Body of pancreas (tissue), 4 donors: ENCODE measurements at places on chromosomes 3 and 15. TPM values are rescaled to one million over a fixed set of nuclear protein-coding genes. Genes with fewer than 3 reads are reported as not detected.

DNA sequence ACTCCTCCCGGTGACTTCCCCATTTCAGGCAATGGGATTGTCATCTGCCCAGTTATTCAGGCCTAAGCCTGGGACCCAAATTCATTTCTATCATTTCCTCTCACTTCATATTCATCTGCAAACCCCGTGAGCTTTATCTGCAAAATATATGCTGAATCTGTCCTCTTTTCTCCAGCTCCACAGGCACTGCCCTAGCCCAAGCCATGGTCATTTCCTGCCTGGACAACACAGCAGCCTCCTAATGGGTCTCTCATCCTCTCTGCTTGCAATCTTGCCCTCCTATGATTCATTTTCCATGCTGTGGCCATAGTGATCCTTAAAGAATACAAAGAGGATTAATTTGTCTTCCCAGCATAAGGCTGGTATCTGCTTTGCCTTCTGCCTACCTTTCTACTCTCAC is 6.1 kb downstream of the RBP2 start:
- H3K27me3 ChIP-seq: no peaks in the 10 kb centered on the region
- H3K36me3 ChIP-seq: no peaks in the 10 kb centered on the region
- H3K27ac ChIP-seq: no peak overlapping the region

DNA sequence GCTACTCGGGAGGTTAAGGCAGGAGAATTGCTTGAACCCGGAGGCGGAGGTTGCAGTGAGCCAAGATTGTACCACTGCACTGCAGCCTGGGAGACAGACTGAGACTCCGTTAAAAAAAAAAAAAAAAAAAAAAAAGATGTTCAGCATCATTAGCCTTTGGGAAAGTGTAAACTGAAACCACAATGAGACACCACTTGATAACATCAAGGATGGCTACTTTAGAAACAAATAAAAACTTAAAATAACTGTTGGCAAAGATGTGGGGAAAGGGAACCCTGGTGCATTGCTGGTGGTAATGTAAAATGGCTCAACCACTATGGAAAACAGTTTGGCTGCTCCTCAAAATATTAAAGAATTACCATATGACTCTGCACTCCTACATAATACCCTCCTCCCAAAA is 1.9 kb downstream of the LEO1 start:
- no peak overlapping the region for H3K27ac ChIP-seq
- no peak for DNase-seq
- no peaks in the 10 kb centered on the region for H3K36me3 ChIP-seq
- H3K27me3 ChIP-seq: no peaks in the 10 kb centered on the region

GRCh38 chr3:63519426-63519825 is 133.0 kb upstream of the SNTN start:
- DNase-seq: no peak
- no peak overlapping the region for H3K27ac ChIP-seq
- H3K4me1 ChIP-seq: no peaks in the 10 kb centered on the region
- no peaks in the 10 kb centered on the region for H3K27me3 ChIP-seq
- no peak overlapping the region for H3K4me3 ChIP-seq

GRCh38 chr3:50611464-50612233 is at the start of gene CISH:
Gene CISH (minus strand): TSS chr3:50611774. CDS start chr3:50611650, 124 bp downstream.
- H3K27me3 ChIP-seq: no peaks in the 10 kb centered on the region
- no peaks in the 10 kb centered on the region for H3K36me3 ChIP-seq
- H3K4me3 ChIP-seq: peak within 1 kb of the TSS; percentile 85
- peaks cover 74% of the 10 kb centered on the region for H3K4me1 ChIP-seq
- DNase-seq: peak; percentile 97

DNA sequence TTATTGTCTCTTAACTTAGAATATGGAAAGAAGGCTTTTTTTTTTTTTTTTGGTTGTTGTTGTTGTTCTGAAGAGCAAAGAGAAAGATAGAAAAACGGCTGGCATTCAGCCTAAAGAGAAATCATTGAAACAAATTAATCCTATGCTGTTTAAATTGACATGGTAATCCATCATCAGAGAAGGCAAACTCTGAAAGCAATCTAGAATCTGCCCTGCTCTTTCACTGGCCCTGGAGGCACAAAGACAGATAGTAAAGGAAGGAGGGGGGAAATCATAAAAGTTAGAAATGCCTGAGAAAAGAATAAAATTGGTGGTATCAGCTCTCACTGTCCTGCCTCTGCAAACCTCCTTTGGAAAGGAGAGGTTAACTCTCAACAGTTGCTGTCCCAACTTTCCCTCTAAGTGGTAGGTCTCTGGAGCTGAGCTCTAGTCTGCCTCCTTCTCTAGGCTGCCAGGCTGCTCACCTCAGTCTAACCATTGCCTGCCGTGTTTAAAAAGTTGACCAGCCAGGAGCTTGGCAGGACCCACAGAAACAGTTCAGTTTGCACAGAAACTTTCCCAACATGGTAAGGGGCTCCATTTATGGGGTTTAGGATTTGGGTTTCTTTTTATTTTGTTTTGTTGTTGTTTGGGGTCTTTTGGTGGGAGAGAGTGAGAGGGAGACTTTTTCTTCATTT is 13.4 kb upstream of the NR2F2 start:
- peaks cover 6% of the 10 kb centered on the region for H3K27me3 ChIP-seq
- DNase-seq: no peak
- peak overlapping the region; percentile 26 for H3K27ac ChIP-seq
- H3K4me1 ChIP-seq: peaks cover 11% of the 10 kb centered on the region
- no peaks in the 10 kb centered on the region for H3K36me3 ChIP-seq
- no peak overlapping the region for H3K4me3 ChIP-seq

DNA sequence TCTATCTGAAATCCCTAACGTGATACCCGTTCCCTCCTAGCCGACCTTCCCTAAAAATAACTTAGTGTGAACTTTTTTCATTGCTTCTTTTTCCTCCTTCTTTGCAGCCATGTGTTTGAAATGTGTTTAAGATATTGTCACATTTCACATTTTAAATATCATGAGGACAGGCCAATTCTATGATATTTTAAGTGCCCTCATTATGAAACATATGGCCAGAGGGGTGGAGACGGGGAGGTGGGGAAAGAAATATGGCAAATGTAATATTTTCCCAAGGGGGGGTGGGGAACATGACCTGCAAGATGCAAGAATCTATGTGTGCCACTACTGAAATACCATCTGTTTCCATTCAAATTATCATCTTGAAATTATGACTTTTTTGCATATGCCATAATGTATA is 1039.2 kb downstream of the AGBL1 start:
- DNase-seq: no peak
- no peaks in the 10 kb centered on the region for H3K27me3 ChIP-seq
- no peaks in the 10 kb centered on the region for H3K4me1 ChIP-seq
- no peaks in the 10 kb centered on the region for H3K36me3 ChIP-seq
- H3K4me3 ChIP-seq: no peak overlapping the region

DNA sequence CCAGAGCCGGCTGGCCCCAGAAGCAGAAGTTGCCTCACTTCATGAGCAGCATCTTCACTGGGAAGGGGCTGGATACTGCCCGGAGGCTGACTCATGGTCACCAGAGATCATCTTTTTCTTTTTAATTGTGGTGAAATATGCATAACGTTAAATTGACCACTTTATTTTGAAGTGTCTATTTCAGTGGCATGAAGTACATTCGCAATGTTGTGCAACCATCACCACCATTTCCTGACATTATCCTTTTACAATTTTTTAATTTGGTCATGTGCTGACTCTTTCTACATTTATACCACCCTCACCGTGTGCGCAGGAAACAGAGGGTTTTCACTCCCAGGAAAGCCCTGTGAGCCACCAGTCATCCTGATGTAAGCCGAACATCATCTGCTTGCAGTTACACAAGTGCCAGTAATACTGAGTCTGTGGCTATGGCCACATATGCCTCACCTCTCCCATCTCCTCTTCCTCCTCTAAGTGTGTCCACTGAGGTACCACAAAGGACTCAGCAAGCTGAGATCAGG is 51.6 kb upstream of the ABHD17C start:
- no peaks in the 10 kb centered on the region for H3K4me1 ChIP-seq
- no peaks in the 10 kb centered on the region for H3K36me3 ChIP-seq
- no peak overlapping the region for H3K27ac ChIP-seq

DNA sequence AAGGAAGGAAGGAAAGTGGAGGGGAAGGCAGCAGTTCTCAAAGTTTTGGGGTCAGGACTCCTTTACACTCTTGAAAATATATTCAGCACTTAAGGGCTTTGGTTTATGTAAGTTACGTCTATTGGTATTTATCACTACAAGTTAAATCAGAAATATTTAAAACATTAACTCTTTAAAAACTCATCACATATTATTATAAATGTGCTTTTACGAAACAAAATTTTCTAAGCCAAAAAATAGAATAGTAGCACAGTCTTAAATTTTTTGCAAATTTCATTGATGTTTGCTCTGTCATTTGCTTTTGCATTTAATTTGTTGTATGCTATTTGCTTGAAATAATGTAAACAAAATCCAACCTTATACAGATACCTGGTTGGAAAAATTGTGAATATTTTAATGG is 7.5 kb downstream of the UBE2Q2 start:
- no peaks in the 10 kb centered on the region for H3K27me3 ChIP-seq
- no peak for DNase-seq
- no peak overlapping the region for H3K4me3 ChIP-seq
- peaks cover 2% of the 10 kb centered on the region for H3K4me1 ChIP-seq
- no peak overlapping the region for H3K27ac ChIP-seq

GRCh38 chr3:177751770-177752169 is 554.5 kb upstream of the TBL1XR1 start:
- H3K4me3 ChIP-seq: no peak overlapping the region
- H3K36me3 ChIP-seq: no peaks in the 10 kb centered on the region
- DNase-seq: no peak
- H3K27ac ChIP-seq: no peak overlapping the region
- H3K4me1 ChIP-seq: no peaks in the 10 kb centered on the region

DNA sequence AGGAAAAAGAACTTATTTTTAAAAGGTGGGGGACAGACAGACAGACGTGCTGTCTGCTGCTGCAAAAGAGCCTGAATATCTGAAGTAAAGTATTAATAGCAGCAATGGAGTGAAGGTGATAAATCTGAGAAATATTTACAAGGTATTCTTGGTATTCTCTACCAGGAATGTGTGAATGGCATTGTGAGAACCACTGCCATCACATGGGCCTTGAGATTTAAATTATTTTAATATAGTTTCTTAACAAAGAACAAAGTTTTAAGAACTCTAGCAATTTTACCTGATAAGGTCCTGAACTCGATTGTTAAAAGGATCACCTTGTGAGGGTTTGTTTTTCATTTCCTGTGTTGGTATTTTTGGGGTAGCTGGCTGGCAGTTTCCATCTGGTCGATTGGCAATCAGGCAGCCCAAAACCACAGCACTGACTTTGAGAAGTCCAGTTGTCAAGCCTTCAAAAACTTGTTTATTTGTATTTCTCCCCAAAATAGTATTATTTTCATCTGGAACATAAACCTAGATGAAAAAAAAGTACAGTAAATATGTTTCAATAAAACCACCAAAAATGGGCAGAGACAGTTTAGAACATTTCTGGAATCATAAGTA is 97.3 kb downstream of the ISL2 start:
- H3K27me3 ChIP-seq: no peaks in the 10 kb centered on the region
- H3K4me1 ChIP-seq: peaks cover 20% of the 10 kb centered on the region
- no peak overlapping the region for H3K4me3 ChIP-seq
- no peak for DNase-seq
- H3K27ac ChIP-seq: no peak overlapping the region

DNA sequence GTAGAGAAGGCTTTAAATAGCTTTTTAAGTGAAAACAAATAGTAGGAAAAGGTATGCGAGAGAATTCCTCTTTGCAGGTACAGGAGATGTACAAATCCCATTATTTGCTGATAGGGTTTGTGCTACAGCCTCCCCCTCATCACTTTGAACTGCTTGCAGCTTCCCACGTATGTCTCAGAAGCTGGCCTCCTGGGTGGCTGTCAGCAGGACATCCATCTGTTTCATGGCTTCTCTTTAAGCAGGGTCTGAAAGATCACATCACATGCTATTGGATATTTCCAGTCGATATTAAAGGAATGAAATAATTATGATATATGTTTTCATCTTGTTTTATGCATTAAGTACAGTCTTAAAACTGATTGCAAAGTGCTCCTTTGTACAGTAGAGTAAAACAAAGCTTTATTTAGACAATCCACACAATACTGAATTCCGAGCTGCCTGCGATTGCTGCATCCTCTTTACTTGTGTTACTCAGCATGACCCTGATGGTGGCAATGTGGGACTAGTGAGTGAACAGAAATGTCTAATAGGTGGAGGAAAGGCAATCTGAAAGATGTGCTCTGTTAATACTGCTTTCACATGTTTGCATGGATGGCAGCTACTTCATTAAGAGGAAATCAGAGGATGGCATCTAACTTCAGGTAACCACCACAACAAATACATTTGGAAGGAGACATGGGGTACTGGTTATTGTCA is 930.6 kb upstream of the SEMA6D start:
- no peak overlapping the region for H3K4me3 ChIP-seq
- no peaks in the 10 kb centered on the region for H3K4me1 ChIP-seq
- no peaks in the 10 kb centered on the region for H3K36me3 ChIP-seq
- no peak overlapping the region for H3K27ac ChIP-seq
- H3K27me3 ChIP-seq: no peaks in the 10 kb centered on the region

- no peaks in the 10 kb centered on the region for H3K36me3 ChIP-seq
- peak; percentile 87 for DNase-seq
- H3K4me3 ChIP-seq: peak within 1 kb of the TSS; percentile 81
- peak within 1 kb of the TSS; percentile 100 for H3K27ac ChIP-seq
- peaks cover 44% of the 10 kb centered on the region for H3K4me1 ChIP-seq
- no peaks in the 10 kb centered on the region for H3K27me3 ChIP-seq
Measured at GRCh38 chr3:23944861-23945662, at the start of gene NR1D2. Gene NR1D2 (plus strand): TSS chr3:23945286. CDS start chr3:23945579, 293 bp downstream.

GRCh38 chr15:63321462-63321861 is 44.1 kb downstream of the APH1B start:
- H3K27me3 ChIP-seq: no peaks in the 10 kb centered on the region
- H3K4me3 ChIP-seq: no peak overlapping the region
- DNase-seq: no peak

- peaks cover 20% of the 10 kb centered on the region for H3K4me1 ChIP-seq
- DNase-seq: peak; percentile 69
- no peaks in the 10 kb centered on the region for H3K36me3 ChIP-seq
- H3K4me3 ChIP-seq: no peak overlapping the region
Measured at GRCh38 chr3:9600597-9600996, 47.0 kb upstream of the LHFPL4 start.

DNA sequence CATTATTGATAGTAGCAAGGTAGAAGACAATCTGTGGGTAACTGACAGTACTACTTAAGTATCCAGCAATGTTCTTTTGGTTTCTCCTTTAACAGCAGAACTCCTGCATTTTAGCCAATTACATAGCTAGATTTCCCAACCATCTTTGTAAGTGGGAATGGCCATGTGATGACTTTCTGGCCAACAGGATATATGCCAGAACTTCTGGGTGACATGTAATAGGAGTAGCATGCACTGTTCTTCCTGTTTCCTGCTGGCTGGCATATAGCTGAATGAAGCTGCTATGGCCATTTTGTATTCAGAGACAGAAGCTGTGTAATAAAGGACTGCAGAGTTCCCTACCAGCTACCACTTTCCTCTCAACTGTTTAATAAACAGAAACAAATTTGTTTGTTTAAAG is 18.0 kb downstream of the SPICE1 start:
- H3K36me3 ChIP-seq: no peaks in the 10 kb centered on the region
- no peak overlapping the region for H3K4me3 ChIP-seq
- H3K27ac ChIP-seq: no peak overlapping the region
- DNase-seq: no peak
- H3K27me3 ChIP-seq: no peaks in the 10 kb centered on the region

IGDCC3 gene
- not detected for total RNA-seq

FILIP1L gene
- 47.8 TPM for total RNA-seq

PCLAF gene
- total RNA-seq: not detected

MASP1 gene
- total RNA-seq: 2.3 TPM

MCF2L2 gene
- total RNA-seq: 0.26 TPM

NUTM1 gene
- total RNA-seq: not detected

BFSP2 gene
- not detected for total RNA-seq

ATP13A4 gene
- total RNA-seq: 14.3 TPM

ABHD14A gene
- 16.1 TPM for total RNA-seq

CNTN3 gene
- 7.3 TPM for total RNA-seq
